ENCODE measurements at places on chromosomes 2 and 18.

DNA sequence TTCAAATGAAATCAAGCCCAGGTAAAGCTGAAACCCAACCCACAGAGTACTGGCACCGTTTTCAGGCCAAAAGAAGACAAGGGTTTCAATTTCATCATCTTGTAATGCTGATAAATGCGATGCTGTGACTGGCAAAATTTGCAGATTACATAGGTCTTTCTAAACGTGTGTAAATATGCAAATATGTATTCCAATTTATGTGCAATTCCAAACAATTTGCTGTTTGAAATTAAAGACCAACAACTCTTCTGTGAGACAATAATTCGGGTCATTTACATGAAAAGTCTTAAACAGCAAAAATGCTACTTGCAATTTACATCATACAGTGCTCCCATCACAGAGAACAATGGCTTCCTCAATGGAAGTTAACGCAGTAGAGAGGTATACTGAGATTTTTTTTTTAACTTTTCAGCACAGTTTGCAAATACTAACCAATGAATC lies 2.8 kb upstream of the ZNF532 start:
- DNase-seq = no peak

DNA sequence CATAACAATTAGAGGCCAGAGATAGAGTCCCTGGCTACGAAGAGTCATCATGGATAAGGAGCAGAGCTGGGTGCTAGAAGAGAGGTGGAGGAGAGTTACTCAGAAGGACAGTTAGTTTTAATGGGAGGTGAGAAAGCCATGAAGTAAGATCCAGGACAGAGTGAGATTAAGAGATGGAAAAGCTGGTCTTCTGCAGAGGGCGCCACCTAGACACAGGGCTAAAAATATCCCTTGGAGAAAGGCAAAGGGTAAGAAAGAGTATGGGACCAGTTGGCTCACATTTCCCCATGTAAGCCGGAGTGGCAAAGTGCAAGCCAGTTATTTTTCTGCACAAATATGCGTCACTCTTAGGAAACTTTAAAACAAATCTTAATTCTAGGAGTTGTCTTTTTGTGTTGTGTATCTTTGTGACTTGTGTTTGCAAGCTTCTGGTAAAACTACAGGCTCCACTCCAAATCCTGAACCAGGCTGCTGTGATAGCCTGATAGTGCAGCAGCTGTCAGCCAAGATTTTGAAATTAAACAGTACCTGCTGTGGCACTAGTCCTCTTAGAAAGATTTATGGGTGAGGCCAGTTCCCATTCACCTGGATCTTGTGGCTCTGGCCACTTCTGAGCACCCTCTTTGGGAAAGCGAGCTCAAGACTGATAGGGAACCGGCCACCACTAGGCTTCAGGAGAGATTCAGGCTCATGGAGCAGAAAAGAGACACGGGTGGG lies 204.2 kb downstream of the TPGS2 start:
- DNase-seq = no peak

GRCh38 chr18:50594942-50595341 lies 35.1 kb downstream of the MAPK4 start:
- DNase-seq = no peak

- no peak for DNase-seq
Measured at GRCh38 chr2:49035481-49035880, 118.8 kb downstream of the FSHR start.

GRCh38 chr2:445896-446295 lies 158.0 kb upstream of the ALKAL2 start:
- DNase-seq = no peak

- no peak for DNase-seq
Measured at GRCh38 chr2:184780944-184781343, 182.6 kb downstream of the ZNF804A start.

GRCh38 chr2:70261501-70261900 lies 3.6 kb downstream of the PCYOX1 start:
- DNase-seq = no peak

DNA sequence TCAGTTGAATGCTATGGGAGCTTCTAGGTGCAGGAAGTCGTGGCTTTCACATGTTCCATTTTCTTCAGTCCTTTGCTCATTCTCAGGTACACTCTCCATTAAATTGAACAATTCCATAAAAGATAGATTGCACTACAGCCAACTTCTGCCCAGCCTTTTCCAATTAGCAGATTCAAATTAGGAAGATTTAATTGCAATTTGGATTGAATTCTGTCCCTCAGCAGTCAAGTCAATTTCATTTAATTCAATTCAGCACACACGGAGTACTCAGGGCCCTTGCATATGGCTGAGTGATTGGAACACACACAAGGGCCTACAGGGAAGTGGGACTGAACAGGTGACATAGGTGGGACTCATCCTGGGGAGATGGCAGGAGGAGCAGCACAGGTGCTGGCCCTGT lies 220.4 kb downstream of the LOXHD1 start:
- no peak for DNase-seq

DNA sequence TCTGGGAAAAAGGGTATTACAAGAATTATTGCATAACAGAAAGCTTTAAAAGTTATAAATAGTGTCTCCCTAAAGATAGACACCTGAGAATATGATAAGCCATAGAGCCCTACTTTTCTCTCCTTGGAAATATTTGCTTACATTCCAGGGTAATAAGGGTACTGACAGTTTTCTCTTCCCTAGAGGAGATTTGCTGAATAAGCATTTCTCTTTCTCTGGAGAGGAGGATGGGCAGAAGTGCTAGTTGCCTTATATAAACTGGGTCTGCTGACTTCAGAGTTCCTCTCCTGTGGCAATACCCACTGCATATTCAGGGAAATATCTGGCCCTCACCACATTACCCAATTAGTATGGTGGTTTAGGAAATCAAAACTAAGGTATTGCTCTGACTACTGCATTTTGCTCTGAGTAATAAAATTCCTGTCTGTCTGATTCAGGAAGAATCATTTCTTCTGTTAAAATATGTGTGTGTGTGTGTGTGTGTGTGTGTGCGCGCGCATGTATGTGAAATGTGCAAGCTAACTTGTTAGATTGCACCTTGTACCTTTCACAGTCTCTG lies 1391.3 kb downstream of the DSC3 start:
- no peak for DNase-seq

GRCh38 chr18:29184654-29185053 lies 1007.7 kb upstream of the CDH2 start:
- no peak for DNase-seq

DNA sequence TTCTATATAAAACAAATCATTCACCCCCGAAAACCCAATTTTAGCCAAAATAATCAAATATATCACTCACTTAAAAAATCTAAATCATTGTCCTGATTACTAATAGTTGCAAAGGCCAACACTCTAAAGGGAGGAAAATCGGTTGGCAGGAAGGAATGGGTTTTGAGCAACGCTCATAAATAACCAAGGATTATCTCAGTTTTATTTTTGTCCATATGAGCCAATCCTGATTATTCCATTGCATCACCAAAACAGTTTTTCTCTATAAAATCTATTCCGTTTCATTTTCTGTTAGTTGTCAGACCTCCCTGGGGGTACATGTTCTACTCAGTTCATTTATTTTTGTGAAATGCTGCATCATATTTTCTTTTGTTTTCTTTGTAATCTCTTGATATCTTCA lies 174.1 kb downstream of the LRATD1 start:
- no peak for DNase-seq

GRCh38 chr2:240333985-240334384 lies 101.5 kb upstream of the GPC1 start:
- DNase-seq = no peak

DNA sequence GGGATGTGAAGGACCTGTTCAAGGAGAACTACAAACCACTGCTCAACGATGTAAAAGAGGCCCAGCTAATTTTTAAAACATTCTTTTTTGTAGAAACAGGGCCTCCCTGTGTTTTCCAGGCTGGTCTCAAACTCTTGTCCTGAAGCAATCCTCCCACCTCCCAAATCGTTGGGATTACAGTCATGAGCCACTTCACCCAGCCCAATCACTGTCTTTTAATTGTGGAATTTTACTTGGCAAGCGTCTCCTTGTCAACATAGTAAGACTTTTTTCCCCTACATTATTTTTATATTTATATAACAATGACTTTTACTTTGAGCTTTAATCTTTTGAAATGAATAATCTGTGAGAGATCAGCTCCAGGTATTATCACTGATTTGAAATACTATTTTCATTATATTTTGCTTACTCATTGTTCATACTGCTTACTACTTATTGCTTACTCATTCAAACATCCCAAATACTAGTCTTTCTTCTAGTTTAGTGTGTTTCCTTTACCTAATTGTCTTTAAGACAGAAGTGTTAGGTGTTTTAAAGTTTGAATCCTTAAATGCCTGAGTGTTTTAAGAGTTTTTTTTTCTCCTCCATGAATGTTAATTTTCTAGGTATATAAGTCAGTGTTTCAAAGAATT lies 48.9 kb downstream of the PTPN4 start:
- no peak for DNase-seq

- DNase-seq = no peak
Measured at GRCh38 chr2:166539340-166540162, 45.5 kb upstream of the SCN7A start.

DNA sequence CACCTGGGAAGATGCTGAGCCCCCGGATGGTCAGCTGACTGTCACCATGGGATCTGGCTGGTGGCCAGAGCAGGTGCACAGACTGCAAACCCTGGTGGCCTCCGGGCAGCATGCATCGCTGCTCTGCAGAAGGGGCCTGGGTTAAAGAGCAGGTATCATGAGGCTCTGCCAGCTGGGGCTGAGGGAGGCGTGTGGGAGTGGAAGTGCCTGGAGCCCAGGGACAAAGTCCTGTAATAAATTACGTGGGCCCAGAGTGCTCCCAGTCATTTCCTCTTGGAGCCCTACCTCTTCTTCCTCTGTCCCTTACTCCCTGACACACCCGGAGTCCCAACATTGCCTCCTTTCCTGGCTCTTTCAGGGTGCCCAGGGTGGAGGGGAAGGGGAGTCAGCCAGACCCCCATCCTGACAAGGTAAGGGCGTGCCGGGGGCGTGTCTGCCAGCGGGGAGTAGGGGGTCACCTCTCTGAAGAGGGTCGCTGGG lies at the start of gene MYO7B:
Gene MYO7B, plus strand, starts transcription at position 262 of the 480 bp plus-strand sequence. CDS start 24,040 bp downstream, outside the sequence.
- no peak for DNase-seq

- no peak for DNase-seq
Measured at GRCh38 chr2:236579746-236580315, 10.2 kb downstream of the ACKR3 start.

DNA sequence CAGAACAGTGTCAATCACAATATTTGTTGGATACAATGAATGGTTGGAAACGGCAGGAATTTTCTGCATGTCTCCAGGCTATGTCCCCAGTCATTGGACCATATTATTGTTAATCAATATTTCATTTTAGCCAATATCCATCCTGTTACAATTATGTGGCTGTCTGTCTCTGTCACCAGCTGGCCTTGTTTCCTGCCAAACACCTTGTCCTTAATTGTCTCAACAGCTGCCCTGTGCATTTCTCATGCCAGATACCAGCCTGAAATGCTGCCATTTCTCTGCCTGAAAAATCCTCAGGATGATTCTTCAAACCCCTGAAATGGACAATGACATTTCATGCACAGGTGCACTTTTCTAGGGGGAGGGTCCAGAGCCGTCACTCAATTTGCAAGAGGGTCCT lies 170.6 kb downstream of the ALPK2 start:
- no peak for DNase-seq

DNA sequence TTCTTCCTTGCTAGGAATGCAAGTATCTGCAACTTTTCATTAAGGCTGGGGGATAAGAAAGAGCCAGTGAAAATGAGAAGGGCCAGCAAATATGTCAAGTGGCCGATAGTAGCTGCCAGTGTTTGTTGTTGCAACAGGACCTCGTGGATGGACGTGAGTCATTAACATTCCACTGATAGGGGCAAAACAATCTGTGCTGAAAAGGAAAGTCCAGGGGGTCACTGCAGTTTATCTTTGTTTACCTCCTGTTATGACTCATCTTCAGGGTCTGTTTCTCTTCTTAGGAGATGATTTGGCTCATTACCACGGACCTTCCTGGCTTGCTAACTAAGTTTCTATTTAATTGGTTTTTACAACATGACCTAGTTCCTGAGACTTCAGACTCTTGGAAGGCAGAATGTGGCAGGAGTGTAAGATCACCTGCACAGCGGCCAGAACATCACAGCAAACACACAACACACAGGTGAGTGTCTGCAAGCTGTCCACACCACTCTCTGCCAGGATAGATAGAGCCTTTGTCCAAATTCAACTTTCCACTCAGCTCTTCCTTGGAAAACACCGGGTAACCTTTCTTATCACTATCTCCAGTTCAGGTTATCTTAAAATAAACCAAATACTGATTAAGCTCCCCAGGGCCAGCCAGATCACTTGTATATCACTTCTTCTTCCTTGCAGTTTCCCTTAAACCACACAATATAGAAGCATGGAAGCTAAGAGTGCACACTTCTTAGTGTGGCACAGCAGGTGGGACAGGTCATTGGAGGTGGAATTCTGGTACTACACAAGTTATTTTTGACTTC lies 157.5 kb upstream of the LMAN1 start:
- no peak for DNase-seq

DNA sequence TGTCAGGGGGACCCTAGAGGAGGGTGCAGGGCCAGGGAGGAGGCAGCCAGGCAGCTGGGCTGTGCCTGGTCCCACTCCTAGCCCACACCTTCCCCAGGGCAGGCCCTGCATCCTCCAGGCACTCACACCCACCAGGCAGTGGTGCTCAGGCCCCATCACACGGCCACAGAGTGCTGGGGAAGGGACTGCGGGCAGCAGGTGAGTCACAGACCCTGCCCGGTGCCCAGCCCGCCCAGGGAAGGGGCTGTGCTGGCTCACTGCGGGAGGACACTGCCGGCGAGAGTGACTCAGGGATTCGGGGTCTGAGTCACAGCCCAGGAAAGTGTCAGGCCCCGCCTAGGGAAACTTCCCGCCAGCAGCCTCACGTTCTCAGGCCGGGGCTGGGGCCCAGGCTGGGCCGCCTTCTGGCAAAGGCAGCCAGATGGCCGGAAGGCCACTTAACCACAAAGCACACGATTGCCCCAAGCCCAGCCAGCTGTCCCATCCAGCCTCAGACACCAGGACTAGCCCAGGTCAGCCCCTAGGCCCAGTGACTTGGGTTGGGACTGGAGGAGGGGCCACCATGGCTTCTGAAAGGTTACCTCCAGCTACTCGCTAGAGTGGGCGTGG lies 42.2 kb downstream of the BIN1 start:
- DNase-seq = peak; percentile 60

DNA sequence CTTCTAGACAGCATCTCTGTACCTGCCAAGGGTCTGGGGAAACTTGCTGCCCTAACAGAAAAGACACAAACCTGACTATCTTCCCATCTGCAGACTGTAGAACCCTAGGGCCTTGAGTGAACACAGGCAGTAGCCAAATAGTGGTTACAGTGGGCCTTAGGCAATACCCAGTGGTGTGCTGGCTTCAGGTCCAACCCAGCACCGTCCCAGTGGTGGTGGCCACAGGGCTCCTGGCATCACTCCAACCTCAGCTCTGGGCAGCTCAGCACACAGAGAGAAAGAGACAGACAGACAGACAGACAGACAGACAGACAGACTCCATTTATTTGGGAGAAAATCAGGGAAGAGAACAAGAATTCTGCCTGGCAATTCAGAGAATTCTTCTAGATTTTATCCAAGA lies 29.3 kb upstream of the UPP2 start:
- no peak for DNase-seq

Measured in activated effector memory CD4-positive, alpha-beta T cell treated with Interleukin-2 at 50 U/mL for 16 hours (primary cell).